ENCODE measurements at places on chromosomes 6 and 20. TPM values are rescaled to one million over a fixed set of nuclear protein-coding genes. Genes with fewer than 3 reads are reported as not detected.

Gene SLC22A2
- total RNA-seq = not detected

Gene RIPOR2
- 2.1 TPM for total RNA-seq

Gene BTBD9
- total RNA-seq = 23.7 TPM

Gene KIF13A
- total RNA-seq = 79.3 TPM

DNA sequence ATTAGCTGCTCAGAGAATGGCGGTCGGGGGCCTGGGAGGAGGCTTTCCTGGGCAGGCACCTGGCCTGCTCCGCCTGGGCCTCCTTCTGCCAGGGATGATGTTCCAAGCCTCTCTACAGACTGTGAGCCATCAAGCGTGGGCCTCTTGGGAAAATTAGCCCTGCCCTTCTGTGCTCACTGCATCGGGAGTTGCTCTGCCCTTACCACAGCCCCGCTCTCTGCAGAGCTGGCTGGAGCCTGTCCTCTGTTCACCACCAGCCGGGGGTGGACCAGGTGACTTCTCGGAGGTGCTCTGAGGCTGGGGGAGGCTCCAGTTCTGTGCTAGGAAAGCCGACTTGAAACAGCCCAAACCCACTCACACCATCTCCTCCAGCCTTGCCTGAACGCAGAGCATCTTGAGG is 24.2 kb downstream of the MDGA1 start:
- DNase-seq = no peak
